ENCODE measurements at places on chromosomes 2 and 18.

DNA sequence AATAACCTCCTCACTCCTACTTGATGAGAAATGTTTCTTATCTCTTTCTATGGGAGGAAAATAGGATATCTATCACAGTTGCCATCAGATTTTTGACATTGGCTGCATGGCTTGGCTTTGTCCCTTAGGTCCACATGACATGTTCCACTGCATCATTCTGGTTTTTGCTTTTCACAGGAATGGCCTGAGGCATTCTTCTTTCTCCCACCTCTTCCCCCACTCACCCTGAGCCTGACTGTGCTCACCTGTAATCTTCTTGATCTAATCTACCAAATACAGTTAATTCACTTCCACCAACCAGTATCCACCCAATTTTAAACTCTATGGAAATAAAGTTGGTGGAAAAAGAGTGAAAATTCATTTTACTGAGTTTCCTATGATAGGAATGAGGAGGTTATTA, 763.5 kb upstream of the CELF4 start:
- H3K4me1 ChIP-seq: no peaks in the 10 kb centered on the region
- no peaks in the 10 kb centered on the region for H3K36me3 ChIP-seq
- no peak overlapping the region for H3K27ac ChIP-seq
- no peak for DNase-seq

DNA sequence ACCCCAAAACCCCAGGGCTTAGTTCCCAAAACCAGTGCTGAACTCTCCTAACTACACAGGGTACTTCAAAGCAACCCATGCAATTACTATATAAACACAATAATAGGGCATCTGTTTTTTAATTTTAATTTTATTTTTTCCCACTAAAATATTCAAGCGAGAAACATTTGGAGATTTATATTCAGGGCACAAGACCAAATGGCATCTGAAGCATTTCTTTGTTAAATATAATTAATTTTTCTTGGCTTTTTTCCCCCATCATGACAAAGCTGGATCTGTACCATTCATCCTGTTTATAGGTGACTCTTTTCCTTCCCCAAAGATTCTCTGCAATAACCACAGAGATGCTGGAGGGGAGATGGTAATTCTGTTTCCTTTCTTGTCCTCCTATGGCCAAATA, 18.1 kb upstream of the HDAC4 start:
- DNase-seq: no peak
- peaks cover 27% of the 10 kb centered on the region for H3K27me3 ChIP-seq
- H3K4me3 ChIP-seq: no peak overlapping the region
- no peaks in the 10 kb centered on the region for H3K4me1 ChIP-seq

- H3K36me3 ChIP-seq: no peaks in the 10 kb centered on the region
- H3K27ac ChIP-seq: peak overlapping the region; percentile 1
- peaks cover 20% of the 10 kb centered on the region for H3K4me1 ChIP-seq
- H3K4me3 ChIP-seq: no peak overlapping the region
Measured at GRCh38 chr2:200329798-200330197, 23.3 kb downstream of the SPATS2L start.

DNA sequence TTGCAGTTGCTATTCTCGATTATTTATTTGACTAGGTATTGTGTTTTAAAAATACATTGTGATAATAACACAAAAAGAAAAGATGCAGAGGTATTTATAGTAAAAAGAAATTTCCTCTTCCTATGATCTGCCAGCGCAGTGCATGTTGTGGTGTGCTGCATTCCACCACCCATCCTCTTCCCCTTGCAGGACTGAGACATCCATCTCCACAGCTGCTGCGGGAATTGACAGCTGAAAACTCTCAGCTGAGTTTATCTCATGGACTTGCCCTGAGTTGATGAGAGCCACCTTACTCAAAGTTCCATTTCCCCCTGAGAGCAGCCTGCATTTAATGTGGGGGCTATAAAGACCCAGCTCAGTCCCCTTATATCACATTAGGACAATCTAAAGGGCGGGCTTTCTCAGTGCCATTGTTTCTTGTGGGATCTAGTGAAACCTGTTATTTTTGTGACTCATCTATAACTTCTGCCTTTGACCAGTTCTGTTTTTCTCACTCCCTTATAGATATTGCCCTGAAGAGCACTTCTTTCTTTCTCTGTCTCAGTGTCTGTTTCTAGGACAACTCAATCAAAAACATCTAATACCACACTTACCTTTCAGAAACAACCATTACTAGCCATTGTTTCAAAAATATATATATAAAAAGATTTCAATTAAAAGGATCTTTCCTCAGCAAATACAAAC, 698.5 kb downstream of the NR4A2 start:
- no peak overlapping the region for H3K27ac ChIP-seq
- no peak for DNase-seq
- H3K4me3 ChIP-seq: no peak overlapping the region

DNA sequence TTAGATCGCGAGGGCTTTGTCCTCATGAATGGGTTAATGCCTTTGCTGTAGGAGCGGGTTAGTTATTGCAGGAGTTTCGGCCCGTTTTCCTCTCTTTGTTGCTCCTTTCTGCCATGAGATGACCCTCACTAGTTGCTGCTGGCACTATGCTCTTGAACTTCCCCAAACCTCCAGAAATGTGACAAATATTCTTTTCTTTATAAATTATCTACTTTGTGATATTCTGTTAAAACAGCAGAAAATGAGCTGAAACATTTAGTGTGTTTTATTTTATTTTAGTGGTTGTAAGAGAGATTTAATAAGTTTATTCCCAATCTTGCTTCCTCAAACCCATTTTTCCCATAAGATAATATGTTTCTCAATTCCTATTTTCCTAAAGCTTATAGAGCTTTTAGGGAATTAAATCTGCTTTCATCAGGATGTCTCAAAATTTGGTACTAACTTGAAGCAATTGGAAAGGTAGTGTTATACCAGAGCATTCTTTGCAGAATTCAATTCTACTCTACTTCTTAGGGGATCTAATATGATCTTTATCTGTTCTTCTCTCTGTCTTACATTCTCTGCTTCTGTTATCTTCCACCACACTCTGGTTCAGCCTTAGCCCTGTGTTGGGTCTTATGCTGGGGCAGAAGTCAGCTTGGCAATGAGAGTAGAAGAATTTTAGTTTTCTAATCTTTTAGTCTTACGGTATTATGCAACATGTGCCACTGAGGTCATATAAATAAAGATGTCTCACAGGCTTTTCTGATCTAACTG, 23.1 kb downstream of the DDX1 start:
- H3K36me3 ChIP-seq: peaks cover 70% of the 10 kb centered on the region
- no peak overlapping the region for H3K4me3 ChIP-seq
- no peaks in the 10 kb centered on the region for H3K27me3 ChIP-seq
- no peak for DNase-seq

- H3K4me1 ChIP-seq: no peaks in the 10 kb centered on the region
- no peaks in the 10 kb centered on the region for H3K27me3 ChIP-seq
- DNase-seq: no peak
- no peaks in the 10 kb centered on the region for H3K36me3 ChIP-seq
Measured at GRCh38 chr2:65214361-65214760, 13.3 kb upstream of the ACTR2 start.

DNA sequence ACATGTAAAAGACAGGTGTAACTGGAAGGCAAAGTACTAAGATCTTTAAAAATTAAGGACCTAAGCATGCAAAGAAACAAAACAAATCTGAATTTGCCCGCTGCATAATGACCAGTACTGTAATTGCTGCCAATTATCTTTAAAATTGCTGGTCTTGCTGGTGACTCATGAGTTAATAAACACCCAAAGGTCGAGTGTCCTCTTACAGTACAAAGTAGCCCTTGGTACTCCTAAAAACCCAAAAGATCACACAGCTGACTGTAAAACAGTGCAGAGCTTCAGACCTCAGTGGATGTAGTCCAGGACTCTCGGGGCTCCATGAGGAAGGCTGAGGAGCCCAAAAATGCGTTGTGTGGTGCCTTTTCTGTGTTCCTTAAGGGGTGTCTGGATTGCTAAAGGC, 308.7 kb downstream of the CNTNAP5 start:
- DNase-seq: no peak
- no peaks in the 10 kb centered on the region for H3K36me3 ChIP-seq
- H3K4me3 ChIP-seq: no peak overlapping the region
- no peaks in the 10 kb centered on the region for H3K4me1 ChIP-seq

GRCh38 chr18:43774497-43774896, 497.2 kb upstream of the SYT4 start:
- H3K4me1 ChIP-seq: no peaks in the 10 kb centered on the region
- H3K36me3 ChIP-seq: no peaks in the 10 kb centered on the region
- H3K4me3 ChIP-seq: no peak overlapping the region
- no peak overlapping the region for H3K27ac ChIP-seq
- DNase-seq: no peak

DNA sequence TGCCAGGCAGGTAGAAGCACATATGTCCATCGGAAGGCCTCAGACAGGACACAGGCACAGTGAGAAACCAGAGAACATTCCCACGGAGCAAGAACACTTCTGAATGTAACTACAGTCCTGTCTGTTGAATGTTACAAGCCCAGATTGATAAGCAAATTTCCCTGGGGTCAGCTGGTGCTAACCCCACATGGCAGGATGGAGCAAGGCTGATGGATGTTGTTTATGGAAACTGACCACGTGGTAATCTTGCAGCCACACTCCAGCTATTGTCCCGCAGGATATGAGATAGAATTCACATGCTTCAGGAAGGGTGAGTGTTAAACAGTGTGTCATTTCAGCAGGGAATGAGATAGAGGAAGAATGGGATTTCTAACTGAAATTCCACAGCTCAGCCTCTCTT, 138.8 kb upstream of the COPS8 start:
- no peak overlapping the region for H3K4me3 ChIP-seq
- H3K27me3 ChIP-seq: no peaks in the 10 kb centered on the region
- DNase-seq: no peak
- H3K4me1 ChIP-seq: no peaks in the 10 kb centered on the region
- no peak overlapping the region for H3K27ac ChIP-seq
